GM13977 (cell line): ENCODE measurements at places on chromosomes 2 and 18.

DNA sequence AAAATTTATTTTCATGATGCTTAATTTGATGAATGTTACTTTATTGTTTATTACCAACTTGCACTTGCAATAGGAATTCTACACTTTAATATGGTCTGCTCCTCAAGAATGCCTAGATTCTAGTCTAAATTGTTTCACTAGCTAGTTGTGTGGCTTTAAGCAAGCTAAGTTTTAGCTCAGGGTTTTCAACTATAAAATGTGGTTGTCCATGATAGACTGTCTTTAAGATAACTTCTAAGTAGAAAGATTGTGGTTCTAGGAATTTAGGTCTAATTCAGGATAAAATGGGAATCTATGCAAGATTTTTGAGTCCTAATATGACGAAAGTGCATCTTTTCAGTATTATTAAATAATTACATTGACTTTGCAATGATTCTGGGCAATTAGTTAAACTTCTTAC is 294.0 kb downstream of the PLCL1 start:
- DNase-seq, result no peak

GRCh38 chr2:696999-697627 is 19.9 kb upstream of the TMEM18 start:
- DNase-seq, result no peak

DNA sequence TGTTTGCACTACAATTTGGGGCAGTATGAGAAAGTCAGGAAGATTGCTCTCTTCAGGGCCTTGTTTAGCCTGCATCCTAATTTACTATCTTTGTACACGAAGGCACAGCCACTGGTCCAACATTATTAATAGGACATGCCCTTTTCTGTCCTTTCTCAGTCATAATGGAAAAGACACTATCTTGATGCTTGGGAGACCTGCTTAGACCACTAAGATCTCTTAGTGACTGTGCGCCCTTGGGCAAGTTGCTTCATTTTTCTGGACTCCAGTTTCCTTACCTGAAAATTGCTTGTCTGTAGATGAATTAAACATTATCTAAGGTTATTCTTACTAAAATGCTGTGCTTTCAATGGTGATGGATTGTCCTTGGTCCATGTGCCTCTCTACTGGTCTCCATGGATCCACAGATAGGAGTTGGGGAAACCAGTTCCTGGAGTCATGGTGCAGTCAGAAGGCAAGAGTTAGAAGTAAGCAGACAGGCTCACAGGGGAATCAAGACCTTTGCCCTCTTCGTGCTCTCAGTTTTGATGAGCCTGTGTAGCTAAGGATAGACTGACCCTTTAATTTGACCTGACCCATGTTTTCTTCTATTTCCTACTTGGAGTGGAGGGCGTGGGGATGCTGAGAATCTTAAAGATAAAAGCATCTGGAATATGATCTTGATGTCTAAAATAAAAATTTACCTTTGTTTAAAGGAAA is 114.0 kb downstream of the RAPGEF4 start:
- DNase-seq, result no peak

GRCh38 chr2:115248066-115248465 is 805.6 kb downstream of the DPP10 start:
- no peak for DNase-seq

DNA sequence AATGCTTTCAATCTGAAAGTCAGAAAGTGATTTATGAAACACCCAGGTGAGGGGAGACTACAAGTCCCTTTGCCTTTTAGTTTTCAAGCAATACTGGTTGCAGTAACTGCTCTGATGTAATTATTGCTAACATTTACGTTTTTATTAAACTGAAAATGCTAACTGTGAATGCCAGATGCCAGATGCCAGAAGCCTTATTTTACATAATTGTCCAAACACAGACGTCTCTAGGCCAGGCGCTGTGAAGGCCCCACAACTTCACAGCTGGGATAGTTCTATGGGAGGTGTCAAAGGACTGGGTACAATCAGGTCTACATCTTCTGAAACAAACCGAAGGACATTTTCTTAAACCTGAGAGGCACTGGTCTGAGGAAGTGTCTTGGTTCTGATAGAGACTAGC is 27.5 kb upstream of the MSGN1 start:
- DNase-seq, result no peak

- DNase-seq, result no peak
Measured at GRCh38 chr2:125698280-125698679, 957.7 kb upstream of the GYPC start.

- no peak for DNase-seq
Measured at GRCh38 chr2:49309461-49309860, 155.1 kb upstream of the FSHR start.

- DNase-seq, result no peak
Measured at GRCh38 chr18:77985526-77986281, 736.1 kb downstream of the GALR1 start.

GRCh38 chr2:240248721-240249422 is 108.4 kb upstream of the OTOS start:
- DNase-seq, result no peak

DNA sequence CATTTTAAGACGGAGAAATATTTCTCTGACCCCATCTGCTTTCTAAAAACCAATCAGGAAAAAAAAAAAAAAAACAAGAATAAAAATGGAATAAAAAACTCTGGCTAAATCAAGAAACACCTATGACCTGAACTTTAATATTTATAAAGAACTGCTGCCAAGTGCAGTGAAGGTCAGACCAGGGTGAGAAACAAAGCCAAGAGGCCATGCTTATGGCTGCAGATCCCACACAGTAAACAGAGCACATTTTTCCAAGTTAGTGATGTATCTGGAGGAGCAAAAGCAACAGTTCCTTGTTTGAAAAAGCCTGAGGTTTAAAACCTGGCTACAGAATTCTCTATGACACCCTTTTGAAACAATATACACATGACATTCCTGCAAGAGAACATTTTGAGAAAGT is 242.3 kb downstream of the SRBD1 start:
- no peak for DNase-seq

DNA sequence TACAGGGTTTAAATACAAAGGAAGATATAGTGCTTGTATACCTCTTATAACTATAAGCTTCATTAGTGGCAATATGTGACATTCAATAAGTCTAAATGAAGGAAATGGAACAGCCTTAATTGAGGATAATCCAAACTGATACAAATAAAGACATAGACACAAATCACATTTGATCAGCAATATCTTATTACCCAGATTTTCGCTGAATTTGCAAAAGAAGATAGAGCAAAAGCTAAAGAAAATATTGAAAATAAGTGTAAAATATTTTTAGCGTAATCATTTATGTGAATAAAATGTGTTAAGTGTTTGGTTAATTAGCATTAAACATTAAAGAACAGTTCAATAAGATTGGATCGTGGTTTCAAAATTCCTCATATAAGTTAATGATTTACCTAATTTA is 51.2 kb downstream of the CCDC148 start:
- DNase-seq, result no peak

GRCh38 chr2:70962211-70962884 is 16.1 kb upstream of the ANKRD53 start:
- DNase-seq, result no peak

DNA sequence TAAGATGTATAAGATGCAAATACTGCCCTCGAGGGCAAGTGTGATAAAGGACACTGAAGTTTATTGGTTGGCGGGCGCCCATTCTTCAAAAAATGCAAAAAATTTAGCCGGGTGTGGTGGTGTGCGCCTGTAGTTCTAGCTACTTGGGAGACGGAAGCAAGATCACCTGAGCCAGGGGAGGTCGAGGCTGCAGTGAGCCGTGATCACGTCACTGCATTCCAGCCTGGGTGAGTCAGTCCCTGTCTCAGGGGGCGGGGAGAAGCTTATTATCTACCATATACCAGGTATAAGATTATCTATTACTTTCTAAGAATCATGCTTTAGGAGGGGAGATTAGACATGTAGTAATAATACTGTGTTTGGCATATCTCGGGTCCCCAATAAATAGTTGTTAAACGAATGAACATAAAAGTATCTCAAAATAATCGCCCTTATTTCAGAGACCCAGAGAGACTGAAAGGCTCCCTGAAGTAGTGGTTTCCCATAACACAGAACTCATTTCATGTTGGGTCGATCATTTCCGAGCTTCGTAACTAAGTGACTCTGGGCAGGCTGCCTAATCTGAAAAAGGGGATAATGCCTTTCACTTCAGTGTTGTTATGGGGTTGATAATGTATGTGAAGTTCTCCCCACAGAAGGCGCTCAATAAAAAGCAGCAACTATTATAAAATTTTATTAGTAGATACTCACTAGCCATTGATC is 1.2 kb upstream of the SELENOI start:
- no peak for DNase-seq
